ENCODE measurements at places on chromosomes 3 and 15. TPM values are rescaled to one million over a fixed set of nuclear protein-coding genes. Genes with fewer than 3 reads are reported as not detected.

The CKMT1A gene
- total RNA-seq = 4.9 TPM

The GABRR3 gene
- total RNA-seq = not detected

GRCh38 chr15:60975952-60976351 lies 253.2 kb downstream of the RORA start:
- DNase-seq = no peak

DNA sequence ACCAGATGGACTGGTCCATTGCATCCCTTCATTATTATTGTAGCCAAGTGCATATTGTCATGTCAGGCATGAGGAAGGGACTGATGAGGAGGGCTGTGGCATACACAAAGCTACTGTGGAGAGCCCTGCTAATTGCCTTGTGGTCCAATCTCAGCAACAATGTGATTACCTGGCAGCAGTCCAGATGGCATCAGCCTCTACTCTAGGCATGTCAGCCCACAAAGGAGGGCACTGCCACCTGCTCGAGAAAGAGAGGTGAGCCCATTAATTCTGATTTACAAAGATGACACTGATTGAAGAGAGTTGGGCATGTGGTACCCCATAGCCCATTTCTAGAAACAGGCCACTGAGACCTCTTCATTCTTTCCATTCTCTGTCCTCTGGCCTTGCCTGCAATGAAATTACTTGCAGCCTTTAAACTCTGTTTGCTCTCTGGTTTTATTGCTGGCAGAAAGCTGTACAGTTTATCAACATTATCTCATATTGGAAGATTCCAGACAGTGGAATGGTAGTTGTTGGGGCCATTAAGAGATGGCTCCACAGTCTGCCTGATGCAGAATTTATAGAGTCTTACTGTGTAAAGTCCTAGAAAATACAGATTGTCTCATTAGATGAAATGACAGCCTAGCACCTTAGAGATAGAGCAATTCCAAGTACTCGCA lies 307.7 kb downstream of the ARPP21 start:
- no peak for DNase-seq

DNA sequence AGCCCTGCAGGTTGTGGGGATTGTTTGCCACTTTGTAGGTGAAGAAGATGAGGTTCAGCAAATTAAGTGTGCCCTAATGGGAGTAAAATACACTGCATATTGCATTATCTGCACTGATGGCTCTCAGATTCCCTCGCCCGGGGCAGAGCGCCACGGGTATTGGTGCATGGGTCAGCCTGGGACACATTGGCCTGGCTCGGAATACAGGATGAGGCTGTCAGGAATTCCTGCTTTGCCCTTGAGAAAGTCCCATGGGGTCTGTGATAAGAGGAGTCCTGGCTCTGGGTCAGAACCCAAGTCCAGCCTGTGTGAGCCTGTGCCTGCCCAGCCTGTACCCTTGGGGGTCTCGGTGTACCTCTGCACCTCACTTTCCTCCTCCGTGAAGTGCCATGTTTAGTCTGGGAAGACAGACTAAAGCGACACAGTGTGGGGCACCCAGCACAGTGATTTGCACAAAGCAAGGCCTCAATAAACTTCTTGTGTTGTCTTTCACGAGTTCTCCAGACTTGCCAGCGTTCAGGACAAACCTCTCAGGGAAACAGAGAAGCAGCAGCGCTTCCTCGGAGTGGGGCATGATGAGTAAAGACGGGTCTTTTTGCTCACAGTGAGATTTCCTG lies 107.6 kb downstream of the LRRK1 start:
- peak; percentile 0 for DNase-seq

- no peak for DNase-seq
Measured at GRCh38 chr3:101072300-101072699, 79.1 kb upstream of the ABI3BP start.

The MUSTN1 gene
- 4.1 TPM for total RNA-seq

DNA sequence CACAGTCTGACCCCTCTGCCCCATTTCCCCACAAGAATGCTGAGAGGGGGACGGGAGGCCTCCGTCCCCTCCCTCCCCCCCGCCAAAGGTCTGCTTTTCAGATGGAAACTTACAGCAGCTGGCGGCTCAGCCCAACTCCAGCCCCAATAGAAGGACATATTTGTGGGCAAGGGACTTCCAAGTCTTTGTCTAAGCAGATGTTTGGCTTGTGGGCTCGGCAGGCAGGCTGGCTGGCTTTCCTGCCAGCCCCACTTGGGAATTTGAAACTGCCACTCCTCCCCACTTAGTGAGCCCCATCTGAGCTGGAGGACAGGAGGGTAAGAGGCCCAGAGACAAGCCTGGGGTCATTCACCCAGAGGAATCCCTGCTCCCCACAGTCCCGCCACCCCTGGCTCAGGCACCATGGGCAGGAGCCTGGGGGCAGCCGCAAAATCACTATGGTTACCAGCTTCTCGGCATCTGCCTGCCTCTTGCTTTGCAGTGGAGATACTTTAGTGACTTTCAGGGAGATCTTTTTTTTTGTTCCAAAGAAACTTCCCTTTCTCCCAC lies 53.6 kb downstream of the LMCD1 start:
- DNase-seq = peak; percentile 23

- no peak for DNase-seq
Measured at GRCh38 chr3:125967156-125967555, 1.8 kb upstream of the ROPN1B start.

The AADACL2 gene
- not detected for total RNA-seq

- DNase-seq = no peak
Measured at GRCh38 chr3:181030948-181031347, 41.4 kb upstream of the DNAJC19 start.

The SAMD7 gene
- total RNA-seq = not detected

The UPK1B gene
- total RNA-seq = not detected

All from neural crest cell (in vitro differentiated cells).